ENCODE measurements at places on chromosomes 12 and 14. TPM values are rescaled to one million over a fixed set of nuclear protein-coding genes. Genes with fewer than 3 reads are reported as not detected.

Gene SCNN1A
- total RNA-seq = 2.7 TPM

GRCh38 chr12:106113446-106113823, 25.3 kb downstream of the NUAK1 start:
- H3K27ac ChIP-seq = peak overlapping the region; percentile 70
- no peak overlapping the region for H3K4me3 ChIP-seq
- DNase-seq = no peak
- H3K36me3 ChIP-seq = no peaks in the 10 kb centered on the region
- peaks cover 87% of the 10 kb centered on the region for H3K4me1 ChIP-seq
- H3K27me3 ChIP-seq = no peaks in the 10 kb centered on the region

GRCh38 chr12:104852102-104852501, 106.0 kb downstream of the SLC41A2 start:
- no peak for DNase-seq
- peaks cover 4% of the 10 kb centered on the region for H3K4me1 ChIP-seq
- H3K4me3 ChIP-seq = no peak overlapping the region
- no peaks in the 10 kb centered on the region for H3K36me3 ChIP-seq
- H3K27me3 ChIP-seq = no peaks in the 10 kb centered on the region

Gene WNT1
- not detected for total RNA-seq

GRCh38 chr14:89862856-89863255, 91.7 kb downstream of the EFCAB11 start:
- H3K36me3 ChIP-seq = no peaks in the 10 kb centered on the region
- H3K4me3 ChIP-seq = no peak overlapping the region
- no peaks in the 10 kb centered on the region for H3K4me1 ChIP-seq
- H3K27me3 ChIP-seq = no peaks in the 10 kb centered on the region
- no peak overlapping the region for H3K27ac ChIP-seq
- no peak for DNase-seq

DNA sequence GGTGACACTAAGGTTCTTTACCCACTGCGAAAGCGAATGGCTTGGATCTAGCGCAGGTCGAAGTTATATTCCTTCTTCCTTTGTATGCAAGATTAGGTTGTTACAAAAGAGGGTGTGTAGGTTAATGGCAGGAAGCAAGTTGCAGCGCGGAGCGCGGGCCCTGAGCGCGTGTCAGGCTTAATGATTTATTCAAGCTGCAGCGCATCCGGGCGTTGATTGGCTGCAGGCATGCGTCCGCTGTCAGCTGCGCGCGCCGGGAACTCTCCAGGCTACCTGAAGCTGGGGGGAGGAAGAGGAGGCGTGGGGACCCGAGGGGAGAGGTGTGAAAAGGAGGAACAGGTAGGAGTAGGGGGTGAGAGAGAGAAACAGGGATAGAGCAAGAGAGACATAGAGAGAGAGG, 7.4 kb downstream of the ASCL1 start:
- no peaks in the 10 kb centered on the region for H3K36me3 ChIP-seq
- no peak for DNase-seq
- H3K27ac ChIP-seq = no peak overlapping the region
- peaks cover 9% of the 10 kb centered on the region for H3K4me1 ChIP-seq

GRCh38 chr12:84813780-84814663, 98.6 kb downstream of the SLC6A15 start:
- no peaks in the 10 kb centered on the region for H3K27me3 ChIP-seq
- H3K4me1 ChIP-seq = no peaks in the 10 kb centered on the region
- H3K36me3 ChIP-seq = no peaks in the 10 kb centered on the region

DNA sequence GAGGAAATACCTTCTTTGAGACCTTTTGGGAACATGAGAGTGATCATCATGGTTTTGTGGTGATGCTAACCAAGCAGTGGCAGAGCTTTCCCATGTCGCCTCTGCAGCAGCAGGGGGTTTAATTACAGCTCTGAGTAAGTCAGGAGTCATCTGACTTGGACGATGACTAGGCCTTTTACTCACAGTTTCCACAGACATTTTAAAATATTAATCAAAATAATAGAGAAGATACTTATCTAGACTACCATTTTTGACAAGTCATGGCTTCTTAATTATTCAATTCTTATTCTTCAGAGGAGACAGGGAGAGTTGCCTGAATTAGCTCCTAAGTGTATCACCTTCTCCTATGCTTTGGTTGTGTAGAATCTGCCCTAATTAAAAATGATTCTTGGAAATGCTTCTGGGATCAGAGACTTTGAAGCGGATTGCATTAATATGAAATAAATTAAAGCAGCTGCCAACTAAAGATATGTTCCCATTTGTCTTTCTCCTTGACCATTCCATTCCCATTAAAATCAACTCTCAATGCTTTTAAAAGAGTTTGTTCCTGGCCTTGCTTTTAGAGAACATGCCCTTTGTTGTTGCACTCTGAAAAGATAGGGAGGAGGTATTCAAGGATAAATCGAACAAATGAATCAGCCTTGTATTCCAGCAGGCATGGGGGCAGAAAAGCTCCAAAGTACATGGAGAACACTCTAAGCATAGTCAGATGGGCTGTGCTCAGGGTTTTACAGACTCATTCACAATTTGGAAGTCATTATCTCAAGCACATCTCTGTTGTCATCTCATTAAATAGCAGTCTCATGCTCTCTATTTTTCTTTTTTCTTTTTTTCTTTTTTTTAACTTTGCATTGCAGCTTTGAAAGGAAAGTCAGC, 7.7 kb upstream of the IFNG-AS1 start:
- DNase-seq = no peak
- H3K36me3 ChIP-seq = no peaks in the 10 kb centered on the region
- no peak overlapping the region for H3K27ac ChIP-seq
- no peaks in the 10 kb centered on the region for H3K4me1 ChIP-seq

- H3K27me3 ChIP-seq = no peaks in the 10 kb centered on the region
- no peaks in the 10 kb centered on the region for H3K4me1 ChIP-seq
- H3K36me3 ChIP-seq = peaks cover 5% of the 10 kb centered on the region
- no peak overlapping the region for H3K27ac ChIP-seq
- no peak for DNase-seq
Observed at GRCh38 chr14:34993426-34993825, 10.6 kb downstream of the SRP54 start.

Gene NELL2
- 0.31 TPM for total RNA-seq

- no peaks in the 10 kb centered on the region for H3K36me3 ChIP-seq
- no peaks in the 10 kb centered on the region for H3K4me1 ChIP-seq
- H3K27ac ChIP-seq = no peak overlapping the region
Observed at GRCh38 chr12:58295268-58295667, 353.9 kb downstream of the ATP23 start.

DNA sequence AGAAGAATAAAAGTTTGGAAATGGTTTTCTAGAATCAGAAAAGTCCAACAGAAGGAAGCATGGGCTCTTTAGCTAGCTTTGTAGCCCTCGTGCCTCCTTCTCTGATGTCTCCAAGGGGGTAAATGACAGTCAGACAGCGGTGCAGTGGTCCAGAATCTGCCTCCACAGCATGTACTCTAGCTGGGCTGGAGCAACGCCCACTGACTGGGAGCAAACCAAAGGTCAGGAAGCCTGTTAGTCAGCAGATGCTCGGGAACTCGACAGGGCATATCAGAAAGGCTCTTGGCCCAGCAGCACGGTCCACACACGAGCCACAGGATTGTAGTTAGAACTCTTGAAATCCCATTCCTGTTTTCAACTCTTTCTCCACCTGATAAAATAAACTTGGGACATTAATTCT, 164.3 kb downstream of the GRIN2B start:
- DNase-seq = peak; percentile 66
- no peaks in the 10 kb centered on the region for H3K4me1 ChIP-seq
- no peak overlapping the region for H3K4me3 ChIP-seq

GRCh38 chr14:23629832-23630396, 6.2 kb upstream of the DHRS2 start:
- no peak overlapping the region for H3K4me3 ChIP-seq
- H3K27me3 ChIP-seq = no peaks in the 10 kb centered on the region
- H3K4me1 ChIP-seq = peaks cover 9% of the 10 kb centered on the region
- H3K36me3 ChIP-seq = no peaks in the 10 kb centered on the region
- H3K27ac ChIP-seq = no peak overlapping the region

Gene TAS2R9
- not detected for total RNA-seq

DNA sequence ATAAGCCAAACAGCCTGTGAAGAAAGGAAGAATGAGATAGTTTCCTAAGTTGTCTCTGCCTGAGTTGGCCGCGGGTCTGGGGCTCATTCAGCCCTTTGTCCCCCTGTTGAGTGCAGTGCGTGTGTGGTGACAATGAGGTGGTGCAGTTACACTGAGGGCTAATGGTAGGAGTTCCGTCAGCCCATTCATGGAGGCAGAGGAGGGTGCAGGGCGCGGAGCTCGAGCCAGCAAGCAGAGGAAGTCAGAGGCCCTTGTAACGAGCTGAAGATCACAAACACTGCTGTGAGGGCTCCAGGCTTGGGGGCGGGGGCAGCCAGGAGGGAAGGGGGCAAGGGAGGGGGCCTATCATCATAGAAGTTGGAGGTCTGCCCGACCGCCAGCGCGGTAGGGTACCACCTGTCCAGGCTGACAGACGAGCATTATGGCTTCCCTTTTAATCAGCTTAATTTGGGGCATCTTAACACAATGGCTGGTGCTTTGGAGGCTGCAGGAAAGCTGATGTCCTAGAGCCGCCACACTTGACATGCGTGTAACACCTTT, 20.5 kb downstream of the CCND2 start:
- H3K27me3 ChIP-seq = no peaks in the 10 kb centered on the region
- H3K4me1 ChIP-seq = no peaks in the 10 kb centered on the region
- no peak for DNase-seq
- no peak overlapping the region for H3K4me3 ChIP-seq
- peak overlapping the region; percentile 37 for H3K27ac ChIP-seq

- H3K27ac ChIP-seq = no peak overlapping the region
- H3K36me3 ChIP-seq = no peaks in the 10 kb centered on the region
- no peak overlapping the region for H3K4me3 ChIP-seq
- peaks cover 12% of the 10 kb centered on the region for H3K4me1 ChIP-seq
- DNase-seq = no peak
- no peaks in the 10 kb centered on the region for H3K27me3 ChIP-seq
Observed at GRCh38 chr12:116609319-116610114, 50.3 kb downstream of the MAP1LC3B2 start.

- H3K4me3 ChIP-seq = no peak overlapping the region
- no peaks in the 10 kb centered on the region for H3K4me1 ChIP-seq
- DNase-seq = no peak
- no peaks in the 10 kb centered on the region for H3K36me3 ChIP-seq
- no peaks in the 10 kb centered on the region for H3K27me3 ChIP-seq
Observed at GRCh38 chr14:59308673-59309072, 120.2 kb downstream of the DAAM1 start.

GRCh38 chr12:14554281-14555007, 13.2 kb downstream of the PLBD1 start:
- H3K27ac ChIP-seq = peak overlapping the region; percentile 73
- peaks cover 29% of the 10 kb centered on the region for H3K4me1 ChIP-seq
- no peaks in the 10 kb centered on the region for H3K36me3 ChIP-seq
- peak; percentile 87 for DNase-seq
- H3K27me3 ChIP-seq = no peaks in the 10 kb centered on the region

GRCh38 chr12:55757701-55758100, 14.8 kb downstream of the GDF11 start:
- peaks cover 63% of the 10 kb centered on the region for H3K36me3 ChIP-seq
- H3K27ac ChIP-seq = no peak overlapping the region
- no peaks in the 10 kb centered on the region for H3K27me3 ChIP-seq
- no peaks in the 10 kb centered on the region for H3K4me1 ChIP-seq
- DNase-seq = no peak

Gene SGPP1
- total RNA-seq = 9.3 TPM

Measured in right atrium auricular region (tissue), 2 donors.